ENCODE measurements at places on chromosomes 16 and 17.

DNA sequence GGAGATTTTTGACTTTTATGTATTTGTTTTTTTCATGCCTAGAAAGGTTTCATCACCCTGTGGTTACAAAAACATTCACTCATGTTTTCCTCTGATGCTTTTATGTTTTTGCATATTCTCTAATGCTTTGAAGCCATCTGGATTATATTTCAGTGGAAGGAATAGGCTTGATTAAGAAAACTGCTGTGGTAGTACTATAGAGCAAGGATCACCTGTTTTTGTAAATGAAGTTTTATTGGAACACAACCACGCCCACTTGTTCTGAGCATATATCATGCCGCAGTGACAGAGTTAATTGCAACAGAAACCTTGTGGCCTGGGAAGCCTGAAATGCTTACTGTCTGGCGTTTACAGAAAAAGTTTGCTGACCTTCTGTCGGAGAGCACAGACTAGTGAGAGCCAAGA, 11.5 kb downstream of the COX10 start:
- no peak for DNase-seq

DNA sequence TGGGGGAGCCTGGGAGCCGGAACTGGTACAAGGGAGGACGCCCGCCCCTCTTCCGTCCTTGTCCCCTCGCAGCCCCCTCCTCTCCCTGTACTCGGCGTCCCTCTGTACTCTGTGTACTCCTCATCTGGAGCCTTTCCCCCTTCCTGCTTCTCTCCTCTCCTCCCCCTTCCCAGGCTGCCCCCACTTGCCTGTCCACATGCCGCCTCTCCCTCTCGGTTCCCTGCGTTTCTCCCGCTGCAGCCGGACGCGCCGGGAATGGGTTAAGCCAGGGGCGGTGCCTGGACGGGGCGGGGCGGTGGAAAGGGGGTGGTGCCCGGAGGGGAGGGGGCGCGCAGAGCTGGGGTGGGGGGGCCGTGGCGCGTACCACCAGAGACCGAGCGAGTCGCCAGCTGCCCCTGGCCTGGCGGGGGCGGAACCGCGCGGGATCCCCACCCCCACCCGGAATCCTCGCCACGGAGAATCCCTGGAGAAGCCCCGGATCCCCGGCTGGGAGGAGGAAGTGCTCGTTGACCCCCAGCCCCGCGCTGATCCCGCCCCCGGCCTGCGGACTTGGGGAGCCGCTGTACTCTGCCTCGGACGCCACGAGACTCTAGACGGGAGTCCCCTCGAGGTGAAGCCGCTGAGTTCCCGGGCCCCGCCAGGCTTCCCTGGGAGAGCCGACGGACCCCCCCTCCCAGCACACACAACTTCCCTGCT, 22.6 kb downstream of the GJD3 start:
- DNase-seq = no peak

DNA sequence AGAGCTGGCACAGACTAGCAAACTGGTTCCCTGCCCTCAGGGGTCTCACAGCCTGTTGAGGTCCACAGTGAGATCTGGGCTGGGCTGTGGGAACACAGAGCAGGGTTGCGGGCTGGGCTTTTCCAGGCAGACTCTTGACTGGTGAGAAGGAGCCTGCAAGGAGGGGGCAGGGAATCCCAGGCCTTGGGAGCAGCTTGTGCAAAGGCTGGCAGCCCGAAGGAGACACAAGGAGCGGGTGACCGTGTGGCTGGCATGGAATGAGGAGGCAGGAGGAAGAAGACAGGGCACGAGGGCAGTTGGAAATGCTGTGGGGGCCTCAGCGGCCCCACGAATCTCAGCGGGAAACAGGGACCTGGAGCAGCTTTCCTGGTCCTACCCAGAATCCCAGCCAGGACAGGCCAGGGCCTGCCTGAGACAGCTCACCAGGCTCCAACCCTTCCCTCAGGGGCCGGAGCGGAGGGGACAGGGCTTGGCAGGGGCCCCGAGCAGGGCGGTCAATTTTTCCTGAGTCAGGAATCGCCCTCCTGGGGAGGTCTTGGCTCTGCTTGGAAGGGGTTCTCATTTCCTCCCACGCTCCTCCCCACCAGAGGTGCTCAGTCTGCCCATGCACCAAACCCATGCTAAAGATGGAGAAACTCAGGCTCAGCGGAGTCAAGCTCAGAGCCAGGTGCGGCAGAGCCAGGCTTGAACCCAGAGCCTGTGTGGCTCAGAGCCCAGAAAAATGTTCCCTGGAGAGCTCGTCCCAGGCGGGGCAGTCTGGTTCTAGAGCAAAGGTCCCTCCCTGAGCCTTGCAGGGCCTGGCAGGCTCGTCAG, 9.2 kb upstream of the SNN start:
- no peak for DNase-seq

GRCh38 chr16:31010585-31011325, at the start of gene STX1B:
Gene STX1B (minus strand): TSS chr16:31010638. CDS start chr16:31010396, 242 bp downstream.
- DNase-seq = peak; percentile 67

DNA sequence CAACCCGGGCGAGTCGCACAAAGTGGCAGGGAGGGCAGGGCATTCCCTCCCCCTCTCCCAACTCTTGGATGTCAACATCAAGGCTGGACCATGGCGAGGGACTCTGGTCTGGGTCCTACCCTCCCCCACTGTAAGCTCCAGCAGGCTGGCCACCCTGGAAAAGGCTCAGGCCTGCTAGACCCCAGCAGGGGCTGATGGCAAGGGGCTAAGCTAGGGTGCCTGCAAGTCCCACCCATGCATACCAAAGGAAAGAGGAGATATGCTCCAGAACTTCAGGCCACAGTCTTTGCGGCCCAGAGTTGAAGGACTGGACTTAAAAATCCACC, 19.9 kb downstream of the ST3GAL2 start:
- no peak for DNase-seq

DNA sequence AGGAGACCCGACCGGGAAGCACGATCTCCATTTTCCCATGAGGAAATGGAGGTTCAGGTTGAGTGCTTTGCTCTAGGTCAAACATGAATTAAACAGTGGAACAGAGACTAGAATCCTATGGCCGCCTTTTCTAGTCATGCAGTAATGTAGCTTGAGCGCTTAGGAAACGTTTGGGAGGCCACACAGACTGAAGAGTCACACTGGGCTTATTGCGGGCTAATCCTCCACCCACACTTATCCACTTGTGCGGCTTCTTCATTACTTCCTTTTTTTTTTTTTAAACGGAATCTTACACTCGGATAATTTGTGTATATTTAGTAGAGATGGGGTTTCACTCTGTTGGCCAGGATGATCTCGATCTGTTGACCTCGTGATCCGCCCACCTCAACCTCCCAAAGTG, 26.0 kb downstream of the CACNG3 start:
- no peak for DNase-seq

DNA sequence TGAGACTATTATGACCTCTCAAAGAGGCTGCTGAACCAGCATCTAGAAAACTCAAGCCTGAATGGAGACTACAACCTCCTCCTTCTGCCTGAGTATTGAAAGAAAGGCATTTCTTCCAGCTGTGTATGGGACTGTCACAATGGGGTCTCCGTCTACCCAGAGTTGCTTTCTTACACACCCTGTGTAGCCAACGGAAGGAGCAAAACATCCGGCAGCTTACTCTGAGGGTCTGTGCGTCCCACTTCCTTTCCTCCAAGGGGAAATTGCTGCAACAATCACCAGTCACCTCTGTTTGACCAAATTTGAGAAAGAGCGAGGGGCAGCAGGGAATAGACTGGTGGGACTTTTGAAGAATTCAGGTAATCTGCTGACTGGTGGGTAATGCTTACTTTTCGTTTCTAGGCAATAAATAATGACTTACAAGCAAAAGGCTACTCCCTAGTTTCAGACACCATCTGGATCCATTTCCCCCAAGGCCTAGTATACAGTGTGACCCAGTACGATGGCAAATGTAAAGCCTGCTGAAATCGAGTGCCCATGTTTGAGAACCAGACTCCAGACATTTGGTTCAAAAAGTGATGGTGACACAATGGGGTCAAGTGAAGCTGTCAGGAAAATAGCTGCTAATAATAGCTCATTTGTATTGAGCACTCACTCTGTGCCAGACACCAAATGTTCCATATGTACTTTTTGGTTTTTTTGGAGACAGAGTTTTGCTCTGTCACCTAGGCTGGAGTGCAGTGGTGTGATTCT, 81.7 kb downstream of the YPEL2 start:
- DNase-seq = no peak

DNA sequence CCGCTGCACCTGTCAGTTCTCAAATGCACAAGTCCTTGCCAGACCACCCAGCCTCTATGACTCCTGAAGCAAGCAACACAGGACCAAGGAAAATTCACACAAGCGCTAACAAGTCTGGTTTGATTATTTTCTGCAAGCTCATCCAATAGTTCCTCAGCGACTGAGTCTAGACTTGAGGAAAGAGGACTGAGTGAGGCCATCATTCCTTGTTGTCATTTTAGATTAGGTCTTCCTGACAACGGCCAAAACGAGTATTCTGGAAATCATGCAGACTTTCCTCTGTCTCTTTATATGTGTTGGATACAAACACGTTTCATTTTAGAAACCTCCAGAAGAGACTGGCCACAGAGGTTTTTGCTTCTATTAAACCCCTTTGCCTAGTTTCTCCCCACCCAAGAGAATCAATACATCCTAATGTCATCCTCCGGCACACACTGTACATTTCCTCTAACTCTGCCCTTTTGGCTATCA, 561 bp downstream of the CCDC47 start:
- DNase-seq = no peak

- no peak for DNase-seq
These were observed 281.5 kb downstream of the TOX3 start for GRCh38 chr16:52265446-52265861.

- DNase-seq = no peak
These were observed 9.9 kb downstream of the AXIN1 start for GRCh38 chr16:342455-343213.

- no peak for DNase-seq
These were observed 7.4 kb upstream of the FASN start for GRCh38 chr17:82105417-82105881.

GRCh38 chr16:75048054-75048453, 49.2 kb downstream of the ZNRF1 start:
- DNase-seq = no peak

DNA sequence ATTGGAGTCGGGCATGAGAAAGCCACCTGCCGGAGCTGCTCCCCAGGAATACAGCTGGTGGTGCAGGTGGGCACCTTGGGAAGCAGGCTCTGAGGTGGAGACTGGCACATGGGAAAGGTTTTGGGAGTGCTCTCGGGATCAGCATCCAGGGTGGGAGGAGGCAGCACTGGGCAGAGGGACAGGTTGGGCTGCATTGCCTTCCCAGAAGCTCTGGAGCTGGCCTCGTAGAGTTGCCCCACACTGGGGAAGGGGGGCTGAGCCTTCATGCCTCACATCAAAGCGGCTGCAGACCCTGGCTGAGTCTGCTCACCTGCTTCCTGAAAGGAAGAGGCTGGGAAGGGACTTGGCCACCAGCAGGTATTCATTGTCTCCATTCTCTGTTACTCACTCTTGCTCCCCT, 13.5 kb upstream of the GPRC5B start:
- DNase-seq = no peak

GRCh38 chr17:41647940-41648410, 23.6 kb upstream of the KRT17 start:
- peak; percentile 99 for DNase-seq

GRCh38 chr16:69610356-69610755, 44.6 kb downstream of the NFAT5 start:
- DNase-seq = no peak

- DNase-seq = peak; percentile 45
These were observed 7.5 kb downstream of the TENT4B start for GRCh38 chr16:50160495-50161164.

DNA sequence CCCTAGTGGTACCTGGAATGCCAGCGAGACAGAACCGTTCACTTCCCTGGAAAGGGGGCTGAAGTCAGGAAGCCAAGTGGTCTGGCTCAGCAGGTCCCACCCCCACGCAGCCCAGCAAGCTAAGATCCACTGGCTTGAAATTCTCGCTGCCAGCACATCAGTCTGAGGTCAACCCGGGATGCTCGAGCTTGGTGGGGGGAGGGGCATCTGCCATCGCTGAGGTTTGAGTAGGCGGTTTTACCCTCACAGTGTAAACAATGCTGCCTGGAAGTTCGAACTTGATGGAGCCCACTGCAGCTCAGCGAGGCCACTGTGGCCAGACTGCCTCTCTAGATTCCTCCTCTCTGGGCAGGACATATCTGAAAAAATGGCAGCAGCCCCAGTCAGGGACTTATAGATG, 464.7 kb upstream of the TOM1L1 start:
- DNase-seq = no peak

DNA sequence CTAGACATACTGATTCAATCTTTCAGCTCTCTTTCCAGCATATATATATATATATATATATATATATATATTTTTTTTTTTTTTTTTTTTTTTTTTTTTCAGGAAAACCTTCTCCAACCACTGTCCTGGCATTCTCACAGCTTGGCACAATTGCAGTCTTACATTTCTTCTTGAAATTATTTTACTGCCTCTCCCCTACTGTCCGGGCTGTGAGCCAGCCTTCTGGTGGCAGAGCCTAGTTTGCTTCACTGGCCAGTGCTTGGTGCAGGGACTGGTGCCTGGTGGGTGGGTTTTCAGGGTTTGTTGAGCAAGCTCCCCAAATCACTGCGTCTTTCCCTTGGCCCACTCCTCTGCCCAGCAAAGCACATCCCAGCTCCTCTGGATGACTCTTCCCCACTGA, 28.5 kb downstream of the PRSS54 start:
- no peak for DNase-seq

DNA sequence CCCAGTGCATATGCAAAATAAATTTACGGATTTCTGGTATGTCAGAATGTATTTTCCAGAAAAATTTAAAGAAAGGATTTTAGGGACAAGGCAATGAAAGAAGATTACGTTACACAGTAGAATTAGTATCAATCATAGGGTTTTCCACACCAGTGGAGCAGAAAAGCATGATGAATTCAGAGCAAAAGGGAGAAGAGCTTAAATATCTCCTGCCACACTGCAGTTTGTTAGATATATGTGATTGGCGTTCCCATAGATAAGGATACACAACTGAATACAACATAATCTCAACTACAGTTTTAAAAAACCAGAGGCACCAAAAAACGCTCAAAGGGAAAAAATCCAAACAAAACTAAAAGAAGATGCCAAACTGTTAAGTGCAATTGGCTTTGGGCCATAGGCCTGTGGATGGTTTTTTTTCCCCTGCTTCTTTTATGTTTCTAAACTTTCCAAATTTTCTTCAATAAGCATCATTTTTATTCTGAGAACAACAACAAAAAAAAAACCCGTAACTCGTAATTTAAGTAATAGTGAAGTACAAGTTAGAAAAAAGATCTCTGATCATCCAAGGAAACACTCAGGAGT, 22.3 kb downstream of the MARF1 start:
- DNase-seq = no peak

GRCh38 chr17:78954684-78955083, 25.0 kb downstream of the LGALS3BP start:
- no peak for DNase-seq

- DNase-seq = no peak
These were observed 201.6 kb upstream of the SOX9 start for GRCh38 chr17:71919186-71919585.

- DNase-seq = no peak
These were observed 65.7 kb upstream of the KSR1 start for GRCh38 chr17:27390540-27390939.

- DNase-seq = no peak
These were observed 405.6 kb downstream of the PMP22 start for GRCh38 chr17:14859542-14859941.

Data from activated CD8-positive, alpha-beta memory T cell treated with anti-CD3 and anti-CD28 coated beads for 24 hours (primary cell).